Breast epithelium (tissue), 4 donors: ENCODE measurements at places on chromosomes 3 and 15.
A peak's percentile ranks its signal among the peaks of the same experiment; 100 is the strongest.

- H3K27ac ChIP-seq: peak overlapping the region; percentile 83
- peak; percentile 44 for DNase-seq
- H3K4me3 ChIP-seq: no peak overlapping the region
- no peaks in the 10 kb centered on the region for H3K36me3 ChIP-seq
- no peaks in the 10 kb centered on the region for H3K27me3 ChIP-seq
These were observed 49.8 kb upstream of the SLC4A7 start for GRCh38 chr3:27533718-27534573.

DNA sequence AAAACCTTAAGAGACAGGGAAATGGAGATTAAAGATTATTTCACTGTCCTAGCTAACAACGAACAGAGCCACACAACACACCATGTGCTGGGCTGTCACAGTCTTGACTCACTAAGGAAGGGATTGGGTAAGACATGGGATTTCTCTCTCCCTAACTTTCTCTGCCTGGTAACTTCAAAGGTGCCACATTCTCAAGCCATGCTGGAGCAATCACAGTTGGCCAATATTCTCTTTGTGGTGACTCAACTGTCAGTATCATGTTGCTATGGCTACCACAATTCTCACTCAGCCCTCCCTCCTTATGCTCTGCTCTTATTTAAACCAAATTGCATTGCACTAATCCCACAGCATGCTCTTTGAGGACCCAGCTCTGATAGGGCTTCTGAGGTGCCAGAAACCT lies 74.0 kb downstream of the OXNAD1 start:
- no peak overlapping the region for H3K4me3 ChIP-seq
- no peaks in the 10 kb centered on the region for H3K36me3 ChIP-seq
- no peak overlapping the region for H3K27ac ChIP-seq
- H3K27me3 ChIP-seq: no peaks in the 10 kb centered on the region
- no peak for DNase-seq
- H3K4me1 ChIP-seq: no peaks in the 10 kb centered on the region

DNA sequence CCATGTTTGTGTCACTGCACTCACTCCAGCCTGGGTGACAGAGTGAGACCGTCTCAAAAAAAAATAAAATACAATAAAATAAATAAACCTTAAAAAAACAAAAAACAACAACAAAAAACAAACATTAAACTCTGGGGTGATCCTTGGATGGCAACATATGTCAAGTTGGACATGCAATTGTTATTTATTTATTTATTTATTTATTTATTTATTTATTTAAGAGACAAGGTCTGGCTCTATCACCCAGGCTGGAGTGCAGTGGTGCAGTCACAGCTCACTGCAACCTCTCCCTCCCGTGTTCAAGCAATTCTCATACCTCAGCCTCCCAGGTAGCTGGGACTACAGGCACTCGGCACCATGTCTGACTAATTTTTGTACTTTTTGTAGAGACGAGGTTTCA lies 275.5 kb downstream of the VPS13C start:
- no peak overlapping the region for H3K27ac ChIP-seq
- H3K4me3 ChIP-seq: no peak overlapping the region
- DNase-seq: no peak
- no peaks in the 10 kb centered on the region for H3K4me1 ChIP-seq
- no peaks in the 10 kb centered on the region for H3K27me3 ChIP-seq

GRCh38 chr3:168544097-168544957 lies 448.6 kb upstream of the GOLIM4 start:
- no peaks in the 10 kb centered on the region for H3K36me3 ChIP-seq
- no peak overlapping the region for H3K27ac ChIP-seq
- H3K4me3 ChIP-seq: no peak overlapping the region
- no peaks in the 10 kb centered on the region for H3K27me3 ChIP-seq
- no peak for DNase-seq

DNA sequence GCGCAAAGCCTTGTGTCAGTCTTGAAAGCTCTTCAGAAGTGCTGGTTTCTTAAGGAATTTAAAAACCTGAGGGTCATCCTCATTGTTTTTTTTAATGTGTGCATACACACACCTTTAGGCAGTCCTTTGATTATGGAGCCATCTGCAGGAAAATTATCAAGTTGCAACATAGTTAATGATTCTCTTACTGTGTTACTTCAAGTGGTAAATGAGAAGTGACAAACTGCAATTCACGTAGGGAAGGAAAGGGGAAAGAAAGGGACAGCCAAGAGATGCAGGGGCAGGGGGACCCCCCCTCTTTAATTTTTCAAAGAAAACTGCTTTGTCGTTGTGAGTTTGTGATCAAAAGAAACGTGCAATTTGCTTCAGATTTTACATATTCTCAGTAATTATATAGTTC lies 162.4 kb upstream of the CGNL1 start:
- peaks cover 6% of the 10 kb centered on the region for H3K4me1 ChIP-seq
- no peak for DNase-seq
- no peak overlapping the region for H3K4me3 ChIP-seq
- no peaks in the 10 kb centered on the region for H3K27me3 ChIP-seq
- H3K27ac ChIP-seq: peak overlapping the region; percentile 21

DNA sequence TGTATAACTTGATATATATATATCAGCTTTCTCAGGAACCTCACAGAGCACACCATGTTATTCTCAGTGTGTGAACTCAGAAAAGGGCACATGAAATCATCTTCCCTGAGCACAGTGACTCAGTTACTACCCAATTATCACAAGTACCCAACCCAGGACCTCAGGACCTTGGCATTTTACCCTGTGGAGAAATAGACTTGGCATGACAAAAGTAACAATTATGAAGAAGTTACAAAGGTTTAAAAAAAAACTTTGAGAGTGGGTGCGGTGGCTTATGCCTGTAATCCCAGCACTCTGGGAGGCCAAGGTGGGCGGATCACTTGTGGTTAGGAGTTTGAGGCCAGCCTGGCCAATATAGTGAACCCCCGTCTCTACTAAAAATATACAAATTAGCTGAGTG lies 52.4 kb downstream of the ONECUT1 start:
- no peak overlapping the region for H3K27ac ChIP-seq
- H3K36me3 ChIP-seq: no peaks in the 10 kb centered on the region
- H3K27me3 ChIP-seq: no peaks in the 10 kb centered on the region
- no peak for DNase-seq
- no peaks in the 10 kb centered on the region for H3K4me1 ChIP-seq

- H3K27ac ChIP-seq: no peak overlapping the region
- no peak overlapping the region for H3K4me3 ChIP-seq
- no peak for DNase-seq
- H3K4me1 ChIP-seq: no peaks in the 10 kb centered on the region
- no peaks in the 10 kb centered on the region for H3K27me3 ChIP-seq
- H3K36me3 ChIP-seq: no peaks in the 10 kb centered on the region
These were observed 33.7 kb downstream of the ZBTB11 start for GRCh38 chr3:101643009-101643844.

- no peak for DNase-seq
- peak overlapping the region; percentile 66 for H3K27ac ChIP-seq
- H3K4me3 ChIP-seq: peak overlapping the region; percentile 61
- no peaks in the 10 kb centered on the region for H3K27me3 ChIP-seq
- no peaks in the 10 kb centered on the region for H3K4me1 ChIP-seq
These were observed 69.3 kb upstream of the CGNL1 start for GRCh38 chr15:57306944-57307411.

DNA sequence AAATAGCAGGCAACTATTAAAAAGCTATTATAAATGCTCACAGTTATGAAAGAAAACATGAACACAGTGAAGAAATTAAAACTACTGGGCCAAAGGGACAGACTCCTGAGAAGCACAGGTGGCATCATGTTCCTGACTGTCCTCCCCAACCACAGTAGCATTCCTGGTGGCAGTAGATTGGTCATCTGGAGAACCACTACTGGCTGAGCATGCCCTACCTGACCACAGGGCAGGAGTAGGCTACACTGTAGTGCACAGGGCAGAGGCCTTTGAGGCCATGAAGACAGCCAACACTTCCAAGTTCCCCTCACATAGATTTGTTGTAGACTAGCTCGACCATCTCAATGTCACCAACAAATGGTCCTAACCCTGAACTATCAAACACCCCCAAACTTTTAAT lies 49.2 kb downstream of the NBEAL2 start:
- H3K36me3 ChIP-seq: no peaks in the 10 kb centered on the region
- H3K27ac ChIP-seq: no peak overlapping the region
- no peak overlapping the region for H3K4me3 ChIP-seq
- no peaks in the 10 kb centered on the region for H3K27me3 ChIP-seq
- H3K4me1 ChIP-seq: no peaks in the 10 kb centered on the region

DNA sequence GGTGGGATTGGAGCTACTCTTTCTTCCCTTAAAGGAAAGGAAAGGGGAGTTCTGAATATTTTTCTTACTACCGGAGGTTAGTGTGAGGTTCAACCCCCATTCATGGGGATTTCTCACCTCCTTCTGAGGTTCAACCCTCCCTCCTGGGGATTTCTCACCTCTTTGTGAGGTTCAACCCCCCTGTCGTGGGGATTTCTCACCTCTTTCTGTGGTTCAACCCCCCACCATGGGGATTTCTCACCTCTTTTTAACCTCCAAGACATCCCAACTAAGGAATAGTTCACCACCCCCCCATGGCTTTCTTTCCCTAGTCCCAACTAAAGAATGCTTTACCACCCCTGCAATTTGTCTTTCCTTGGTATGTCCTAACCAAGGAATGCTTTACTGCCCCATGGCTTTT lies 520.3 kb downstream of the EDEM1 start:
- H3K36me3 ChIP-seq: no peaks in the 10 kb centered on the region
- H3K27me3 ChIP-seq: no peaks in the 10 kb centered on the region
- no peak for DNase-seq
- H3K4me3 ChIP-seq: no peak overlapping the region
- H3K4me1 ChIP-seq: no peaks in the 10 kb centered on the region

DNA sequence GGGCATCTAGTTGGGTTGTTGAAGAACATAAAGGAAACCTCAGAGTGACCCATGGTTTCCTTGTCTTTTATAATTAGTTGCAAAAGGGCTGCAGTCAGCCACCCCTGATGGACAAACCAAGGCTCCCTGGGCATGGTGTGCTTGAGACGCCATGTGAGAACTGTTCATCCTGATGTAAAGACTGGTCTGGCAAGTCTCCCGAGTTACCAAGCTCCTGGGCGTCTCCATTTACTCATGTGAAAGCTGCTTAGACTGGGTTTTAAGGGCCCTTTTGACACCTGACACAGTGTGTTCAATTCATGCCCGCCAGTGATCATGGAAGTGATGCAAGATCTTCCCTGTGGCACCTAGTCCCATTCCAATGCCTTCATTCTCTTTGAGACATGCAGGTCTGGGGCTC lies 49.4 kb downstream of the GRK7 start:
- H3K4me1 ChIP-seq: no peaks in the 10 kb centered on the region
- no peaks in the 10 kb centered on the region for H3K36me3 ChIP-seq
- no peak overlapping the region for H3K27ac ChIP-seq
- DNase-seq: no peak
- H3K4me3 ChIP-seq: no peak overlapping the region

GRCh38 chr3:179265875-179266274 lies 15.0 kb upstream of the KCNMB3 start:
- H3K27me3 ChIP-seq: no peaks in the 10 kb centered on the region
- no peak overlapping the region for H3K4me3 ChIP-seq
- no peak overlapping the region for H3K27ac ChIP-seq
- no peaks in the 10 kb centered on the region for H3K4me1 ChIP-seq
- no peak for DNase-seq

GRCh38 chr3:77186728-77187127 lies 146.8 kb downstream of the ROBO2 start:
- no peak overlapping the region for H3K4me3 ChIP-seq
- H3K4me1 ChIP-seq: no peaks in the 10 kb centered on the region
- no peak for DNase-seq
- no peak overlapping the region for H3K27ac ChIP-seq
- H3K36me3 ChIP-seq: no peaks in the 10 kb centered on the region
- no peaks in the 10 kb centered on the region for H3K27me3 ChIP-seq

DNA sequence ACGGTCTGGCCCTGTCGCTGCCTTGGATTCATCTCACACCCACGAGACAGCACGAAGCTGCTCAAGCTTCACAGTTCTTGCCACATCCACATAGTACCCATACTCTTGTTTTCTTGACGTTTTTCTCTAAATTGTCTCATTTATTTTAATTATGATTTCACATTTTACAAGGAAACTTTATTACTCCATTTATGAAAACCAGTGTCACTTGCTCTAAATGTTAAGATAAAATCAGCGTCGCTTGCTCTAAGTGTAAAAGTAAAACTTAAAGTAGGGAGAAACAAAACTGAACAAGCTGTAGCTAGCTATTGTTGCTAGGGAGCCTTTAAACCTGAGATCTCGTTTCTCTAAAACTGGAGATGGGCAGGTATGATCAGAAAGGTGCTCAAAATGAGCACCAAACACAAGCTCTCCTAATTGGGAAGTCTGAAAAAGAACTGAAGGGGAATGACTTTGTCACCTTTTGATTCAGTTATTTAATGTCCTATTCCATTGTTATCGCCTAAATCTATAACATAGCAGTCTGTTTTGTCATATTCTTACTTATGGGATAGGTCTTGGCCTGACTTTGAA lies 680 bp downstream of the IFT122 start:
- no peaks in the 10 kb centered on the region for H3K36me3 ChIP-seq
- peak overlapping the region; percentile 95 for H3K27ac ChIP-seq
- no peaks in the 10 kb centered on the region for H3K4me1 ChIP-seq
- no peak for DNase-seq

- no peaks in the 10 kb centered on the region for H3K36me3 ChIP-seq
- H3K27ac ChIP-seq: no peak overlapping the region
- H3K27me3 ChIP-seq: no peaks in the 10 kb centered on the region
- H3K4me1 ChIP-seq: no peaks in the 10 kb centered on the region
- H3K4me3 ChIP-seq: no peak overlapping the region
- no peak for DNase-seq
These were observed 134.8 kb downstream of the MFSD1 start for GRCh38 chr3:158936530-158937113.

DNA sequence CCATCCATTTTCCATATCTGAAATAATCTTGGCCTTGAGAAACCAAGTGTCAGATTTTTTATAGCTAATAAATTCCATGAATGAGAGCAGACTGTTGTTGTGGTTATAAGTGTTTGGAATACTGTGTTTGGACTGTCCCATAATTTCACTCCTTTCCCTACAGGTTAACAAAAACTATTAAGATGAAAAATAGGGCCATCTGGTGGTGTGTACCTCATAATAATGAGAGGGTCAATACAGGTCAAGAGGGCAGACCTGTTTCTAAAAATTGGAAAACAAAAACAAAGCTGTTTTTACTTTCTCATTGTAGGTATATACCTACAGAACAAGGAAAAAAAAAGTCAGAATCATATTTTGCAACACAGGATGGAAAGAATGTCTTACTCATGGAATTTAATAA lies 553.8 kb upstream of the SGO1 start:
- H3K4me1 ChIP-seq: no peaks in the 10 kb centered on the region
- H3K4me3 ChIP-seq: no peak overlapping the region
- H3K36me3 ChIP-seq: no peaks in the 10 kb centered on the region
- no peak overlapping the region for H3K27ac ChIP-seq

DNA sequence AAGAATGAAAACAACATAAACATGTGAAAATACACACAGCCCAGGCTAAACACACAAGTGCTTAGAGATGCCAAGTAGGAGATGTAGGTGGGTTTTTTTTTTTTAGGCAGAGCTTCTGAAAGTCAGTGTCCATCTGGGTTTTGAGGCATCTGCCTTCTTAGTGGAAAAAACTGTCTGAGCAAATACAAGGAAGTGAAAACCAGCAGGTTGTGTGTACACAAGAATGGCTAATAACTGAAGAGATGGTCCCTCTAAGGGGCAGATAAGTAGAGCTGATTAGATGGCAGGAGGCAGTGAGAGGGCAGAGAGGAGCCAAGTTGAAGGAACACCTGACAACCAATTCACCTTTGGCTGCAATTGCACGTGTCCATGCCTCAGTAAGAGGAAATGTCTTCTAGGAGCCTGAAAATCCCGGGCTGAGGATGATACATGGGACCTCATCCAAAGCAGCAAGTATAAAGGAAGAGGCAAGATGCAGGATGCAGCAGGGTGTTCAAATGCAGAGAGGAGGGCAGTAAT lies 34.9 kb downstream of the CYP19A1 start:
- H3K4me1 ChIP-seq: no peaks in the 10 kb centered on the region
- no peak overlapping the region for H3K27ac ChIP-seq
- H3K4me3 ChIP-seq: no peak overlapping the region
- no peak for DNase-seq
